NT2/D1 (cell line): ENCODE measurements at places on chromosomes 5 and 9.

- no peak for DNase-seq
Observed at GRCh38 chr9:12801663-12802062, 26.8 kb downstream of the LURAP1L start.

DNA sequence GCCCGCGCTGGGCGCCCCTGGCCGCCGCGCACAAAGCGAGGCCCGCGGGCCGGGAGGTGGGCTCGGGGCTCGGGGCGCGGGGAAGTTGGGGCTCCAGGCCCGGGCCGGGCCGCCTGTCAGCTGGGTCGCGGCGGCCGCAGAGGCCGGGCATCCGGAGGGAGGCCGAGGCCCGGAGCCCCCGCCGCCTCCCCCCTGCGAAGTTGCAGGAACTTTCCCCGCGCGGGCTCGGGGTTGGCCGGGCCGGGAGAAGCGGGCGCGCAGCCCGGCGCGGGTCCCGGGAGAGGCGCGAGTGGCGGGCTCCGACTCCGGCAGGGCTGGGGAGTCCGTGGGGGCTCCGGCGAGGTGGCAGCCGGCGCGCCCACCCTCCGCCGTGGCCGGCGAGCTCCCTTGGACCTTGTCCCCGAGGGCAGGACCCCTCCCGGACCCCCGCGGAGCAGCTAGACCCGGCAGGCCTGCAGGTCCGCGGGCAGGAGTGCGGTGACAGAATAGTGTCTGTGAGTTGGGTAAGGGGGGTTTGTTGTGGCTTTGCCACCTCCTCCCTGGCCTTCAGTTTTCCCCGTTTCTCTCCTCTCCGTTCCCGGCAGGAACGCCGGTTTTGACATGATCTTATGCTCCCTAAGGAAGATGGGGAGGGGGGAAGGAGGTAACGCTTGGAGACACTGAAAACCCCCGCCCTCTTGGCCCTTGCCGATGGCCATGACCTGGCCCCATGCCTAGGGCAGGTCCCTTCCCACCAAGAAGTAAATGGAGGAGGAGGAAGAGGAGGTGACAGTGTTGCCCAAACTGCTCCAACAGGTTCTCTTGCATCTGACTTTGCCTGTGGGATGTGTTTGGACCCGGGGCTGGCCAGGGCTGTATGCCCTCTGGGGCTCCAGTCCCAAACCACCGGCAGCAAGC lies 942 bp downstream of the PHF2 start:
- no peak for DNase-seq

DNA sequence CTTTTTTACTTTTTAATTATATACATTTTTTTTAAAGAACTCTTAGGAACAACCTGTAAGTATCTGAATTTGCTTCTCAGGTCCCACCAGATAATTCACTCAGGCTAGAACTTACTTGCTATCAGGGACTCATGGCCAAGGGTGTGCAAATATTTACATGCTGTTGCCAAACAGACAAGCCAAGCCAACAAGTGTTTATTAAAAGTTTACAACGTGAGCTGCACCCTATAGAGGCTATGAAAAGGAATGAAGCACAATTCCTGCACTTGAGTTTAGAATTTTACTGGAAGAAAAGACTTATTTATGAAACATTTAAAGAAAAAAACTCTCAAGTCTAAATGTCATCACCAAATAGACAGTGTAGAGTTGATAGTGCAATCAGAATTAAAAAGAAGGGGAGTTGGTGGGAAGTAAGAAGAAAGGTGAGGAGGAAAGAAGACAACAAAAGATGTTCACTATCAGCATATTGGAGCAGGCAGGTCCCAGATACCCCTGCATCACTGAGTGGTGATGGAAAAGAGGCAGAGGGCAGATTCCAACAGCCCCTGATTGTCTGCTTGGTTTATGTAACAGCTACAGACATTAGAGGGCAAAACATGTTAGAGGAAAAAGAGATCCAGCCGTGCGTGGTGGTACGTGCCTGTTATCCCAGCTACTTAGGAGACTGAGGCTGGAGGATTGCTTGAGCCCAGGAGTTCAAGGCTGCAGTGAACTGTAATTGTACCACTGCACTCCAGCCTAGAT lies 32.8 kb downstream of the SH3RF2 start:
- no peak for DNase-seq

DNA sequence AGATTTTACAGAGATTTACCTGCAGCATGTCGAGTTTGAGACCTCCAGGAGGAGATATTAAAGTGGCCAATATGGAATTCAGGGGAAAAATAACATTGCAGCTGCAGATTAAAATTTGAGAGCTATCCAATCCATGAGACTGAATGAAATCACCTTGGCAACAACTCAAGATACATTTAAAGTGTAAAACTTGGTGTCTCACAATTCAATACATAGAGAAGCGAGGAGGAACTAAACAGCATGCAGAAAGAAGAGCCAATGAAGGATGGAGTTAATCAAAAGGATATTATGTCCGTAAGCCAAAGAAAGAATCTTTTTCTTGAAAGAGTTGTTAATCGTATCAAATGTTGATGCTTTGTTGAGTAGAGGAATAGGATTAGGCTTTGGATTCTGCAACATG lies 455.1 kb downstream of the CDH18 start:
- no peak for DNase-seq

DNA sequence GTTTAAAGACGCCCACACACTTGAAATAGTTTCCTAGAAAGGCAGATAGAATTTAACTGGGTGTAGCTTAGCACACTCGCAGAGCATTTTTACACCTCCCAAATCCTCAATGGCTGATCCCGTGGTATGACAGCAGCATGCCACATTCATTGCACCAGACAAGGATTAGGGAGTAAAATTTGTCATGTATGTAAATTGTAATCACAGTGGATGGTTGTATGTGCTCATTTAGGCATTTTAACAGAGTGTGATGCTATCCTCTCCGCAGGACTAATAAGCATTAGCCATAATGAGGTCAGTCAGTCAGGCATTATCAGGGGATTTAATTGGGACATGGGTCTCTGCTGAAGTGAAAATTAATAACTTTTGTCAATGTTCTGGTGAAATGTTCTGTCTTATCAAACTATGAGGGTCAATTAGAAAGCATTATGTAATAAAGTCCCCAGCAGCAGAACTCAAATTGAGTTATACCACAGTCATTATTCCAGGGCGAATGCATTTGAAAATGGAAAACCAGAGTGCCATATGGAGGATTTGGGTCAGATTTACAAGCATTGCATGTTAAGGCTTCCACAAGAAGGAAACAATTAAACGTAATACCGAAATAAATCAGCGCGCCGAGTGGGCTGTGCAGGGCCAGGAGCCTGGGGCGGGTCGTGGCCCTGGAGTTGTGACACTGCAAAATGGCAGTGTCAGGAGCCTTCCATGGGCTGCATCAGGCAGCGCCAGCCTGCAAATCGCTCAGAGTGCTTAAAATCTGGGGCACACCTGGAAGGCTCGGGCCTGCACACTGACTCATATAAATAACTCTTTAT lies 602.2 kb downstream of the BNC2 start:
- DNase-seq, result no peak

DNA sequence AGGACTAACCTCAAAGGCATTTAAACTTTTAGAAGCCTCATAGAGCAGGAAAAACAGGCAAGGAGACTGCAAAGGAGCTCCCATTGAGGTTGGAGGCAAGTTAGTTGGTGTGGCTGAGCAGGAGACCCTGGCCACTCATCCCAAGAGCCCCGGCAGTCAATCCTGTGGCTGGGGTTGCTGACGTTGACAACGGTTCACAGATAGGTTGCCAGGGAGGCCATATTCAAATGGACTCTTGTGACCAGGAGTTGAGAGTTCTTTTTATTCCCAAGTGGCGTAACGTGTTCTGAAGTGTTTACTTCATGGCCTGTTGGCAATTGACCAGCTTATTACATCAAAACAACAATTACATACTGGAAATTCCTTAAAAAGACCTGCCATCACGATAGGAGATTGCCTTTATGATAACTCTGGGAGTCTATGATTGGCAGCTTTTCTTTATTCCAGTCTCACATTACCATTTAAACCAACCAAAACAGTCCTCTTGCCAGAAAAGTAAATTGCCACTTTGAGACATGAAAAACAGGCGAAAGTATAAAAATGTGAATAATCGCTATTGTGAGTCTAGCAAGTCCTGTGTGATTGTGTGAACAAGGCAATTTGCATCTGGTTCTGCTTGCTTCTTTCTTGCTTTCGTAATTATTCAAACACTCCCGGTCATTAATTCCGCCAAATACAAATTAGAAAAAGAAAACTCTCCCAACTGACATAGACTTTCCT lies 394.9 kb downstream of the MED10 start:
- DNase-seq, result no peak

DNA sequence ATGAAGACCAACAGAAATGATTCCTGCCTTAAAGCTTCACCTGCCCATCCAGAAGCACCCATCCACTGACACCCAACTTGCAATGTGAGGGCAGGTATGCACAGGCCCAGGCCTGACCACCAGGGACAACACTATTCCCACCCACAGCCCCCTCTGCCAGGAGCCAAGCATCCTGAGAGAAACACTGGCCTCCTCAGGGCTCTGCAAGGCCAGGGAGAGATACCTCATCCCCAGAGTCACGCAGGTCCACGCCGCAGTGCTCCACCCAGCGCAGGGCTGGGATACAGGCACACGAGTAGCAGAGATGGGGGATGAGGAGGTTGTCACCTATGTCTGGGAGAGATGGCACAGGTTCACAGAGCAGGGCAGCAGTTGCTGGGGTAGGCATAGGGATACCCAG lies 99.4 kb downstream of the PSD2 start:
- no peak for DNase-seq

DNA sequence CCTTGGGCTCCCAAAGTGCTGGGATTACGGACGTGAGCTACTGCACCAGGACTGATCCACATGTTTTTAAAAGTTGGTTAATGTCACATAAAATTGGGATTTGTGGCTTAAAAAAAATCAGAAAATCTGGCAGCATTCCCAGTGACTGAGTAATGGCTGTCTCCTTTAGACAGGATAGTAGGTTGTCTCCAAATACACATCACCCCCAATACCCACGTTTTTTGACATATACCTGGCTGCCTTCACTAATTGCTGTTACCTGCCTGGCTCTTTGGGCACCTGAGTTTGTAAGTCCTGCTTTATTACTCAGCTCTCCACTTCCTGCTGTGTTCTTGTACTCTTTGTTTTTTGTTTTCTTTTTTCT lies 84.8 kb downstream of the KDM4C start:
- no peak for DNase-seq

- no peak for DNase-seq
Observed at GRCh38 chr9:126952205-126952977, 37.8 kb downstream of the RALGPS1 start.

- DNase-seq, result no peak
Observed at GRCh38 chr5:97183930-97184213, 825 bp upstream of the RIOK2 start.

DNA sequence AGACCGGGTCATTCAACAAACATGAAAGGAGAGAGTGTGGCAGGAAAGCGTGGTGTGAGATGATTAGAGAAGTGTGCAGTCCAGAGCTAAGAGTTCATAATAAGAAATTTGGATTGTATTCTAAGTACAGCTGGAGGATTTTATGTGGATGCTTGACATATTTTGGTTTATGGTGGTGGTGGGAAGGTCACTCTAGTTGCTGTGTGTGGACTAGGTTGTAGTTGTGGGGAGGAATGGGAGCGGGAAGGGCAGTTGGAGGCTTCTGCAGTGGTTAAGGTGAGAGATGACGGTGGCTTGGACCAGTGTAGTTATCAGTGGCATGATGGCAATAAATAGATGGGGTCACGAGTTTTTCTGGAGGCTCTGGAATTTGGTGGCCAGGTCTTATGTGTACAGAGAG lies 45.7 kb upstream of the GPR151 start:
- DNase-seq, result no peak

DNA sequence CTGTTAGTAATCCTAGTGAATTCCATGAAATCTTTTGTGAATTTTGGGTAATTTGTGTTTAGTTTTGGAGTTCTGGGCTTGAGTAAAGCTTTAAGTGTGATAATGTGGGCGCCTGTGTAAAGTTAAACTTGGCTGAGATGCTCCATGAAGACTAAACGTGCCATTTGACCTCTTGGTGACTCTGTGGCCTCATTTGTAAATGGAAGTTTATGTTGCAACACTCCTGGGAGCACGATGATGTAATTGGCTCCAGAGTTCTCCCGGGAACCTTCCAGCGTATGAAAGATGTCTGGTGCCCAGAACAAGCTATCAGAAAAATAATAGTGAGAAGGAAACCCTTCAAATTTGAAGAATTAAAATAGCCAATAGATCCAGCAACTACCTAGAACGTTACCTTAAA lies 981.2 kb downstream of the TLE4 start:
- DNase-seq, result no peak

- DNase-seq, result no peak
Observed at GRCh38 chr9:14350754-14351153, 36.8 kb upstream of the NFIB start.

- no peak for DNase-seq
Observed at GRCh38 chr9:95783426-95783975, 92.0 kb upstream of the ERCC6L2 start.

DNA sequence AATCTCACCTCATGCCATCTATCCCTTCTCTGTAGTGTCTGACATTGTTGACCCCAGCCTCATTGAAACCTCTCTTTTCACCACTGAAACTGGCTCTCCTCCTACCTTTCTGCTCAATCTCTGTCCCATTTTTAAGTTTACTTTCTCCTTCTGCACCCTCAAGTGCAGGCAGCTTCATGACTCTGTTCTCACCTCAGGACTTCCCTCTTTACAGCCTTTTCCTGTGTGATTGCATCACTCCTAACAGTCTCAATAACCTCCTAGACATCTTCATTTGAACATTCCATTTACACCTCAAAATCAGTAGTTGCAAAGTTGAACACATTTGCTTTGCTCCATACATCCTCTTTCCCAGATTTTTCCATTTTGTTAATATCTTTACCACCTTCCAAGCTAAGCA lies 172.1 kb downstream of the RASEF start:
- DNase-seq, result no peak

- DNase-seq, result no peak
Observed at GRCh38 chr5:149374303-149374702, 4.8 kb downstream of the IL17B start.

GRCh38 chr5:69484891-69485290 lies 7.7 kb upstream of the OCLN start:
- DNase-seq, result no peak

GRCh38 chr9:76654051-76654461 lies 110.2 kb upstream of the PCA3 start:
- DNase-seq, result no peak

- no peak for DNase-seq
Observed at GRCh38 chr9:101014566-101014965, 14.0 kb upstream of the PLPPR1 start.

DNA sequence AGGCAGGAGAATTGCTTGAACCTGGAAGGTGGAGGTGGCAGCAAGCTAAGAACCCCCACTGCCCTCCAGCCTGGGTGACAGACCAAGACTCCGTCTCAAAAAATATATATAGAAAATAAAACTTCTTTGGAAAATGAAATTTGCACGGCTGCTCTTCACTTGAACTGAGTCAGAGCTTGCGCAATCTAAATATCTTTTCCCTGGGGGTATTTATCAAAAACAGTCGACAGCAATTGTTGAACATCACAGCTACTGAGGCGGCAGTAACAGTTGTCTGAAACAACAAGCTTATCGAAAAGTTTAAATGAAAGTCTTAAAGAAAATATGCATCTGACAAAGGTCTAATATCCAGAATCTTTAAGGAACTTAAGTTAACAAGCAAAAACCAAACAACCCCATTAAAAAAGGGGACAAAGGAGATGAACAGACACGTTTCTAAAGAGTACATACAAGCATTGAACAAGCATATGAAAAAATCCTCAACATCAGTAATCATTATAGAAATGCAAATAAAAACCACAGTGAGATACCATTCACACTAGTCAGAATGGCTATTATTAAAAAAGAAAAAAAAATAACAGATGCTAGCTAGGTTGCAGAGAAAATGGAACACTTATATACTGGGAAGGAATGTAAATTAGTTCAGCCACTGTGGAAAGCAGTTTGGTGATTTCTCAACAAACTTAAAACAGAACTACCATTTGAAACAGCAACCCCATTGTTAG lies 153.6 kb upstream of the CDH9 start:
- no peak for DNase-seq

- DNase-seq, result no peak
Observed at GRCh38 chr5:23274171-23274570, 233.2 kb upstream of the PRDM9 start.
